Right renal pelvis (tissue), 4 donors: ENCODE measurements at places on chromosomes 2 and 18.

- no peak for DNase-seq
Observed at GRCh38 chr2:83826577-83826976, 632.5 kb downstream of the SUCLG1 start.

- DNase-seq: no peak
Observed at GRCh38 chr18:72973841-72974240, 106.1 kb upstream of the NETO1 start.

DNA sequence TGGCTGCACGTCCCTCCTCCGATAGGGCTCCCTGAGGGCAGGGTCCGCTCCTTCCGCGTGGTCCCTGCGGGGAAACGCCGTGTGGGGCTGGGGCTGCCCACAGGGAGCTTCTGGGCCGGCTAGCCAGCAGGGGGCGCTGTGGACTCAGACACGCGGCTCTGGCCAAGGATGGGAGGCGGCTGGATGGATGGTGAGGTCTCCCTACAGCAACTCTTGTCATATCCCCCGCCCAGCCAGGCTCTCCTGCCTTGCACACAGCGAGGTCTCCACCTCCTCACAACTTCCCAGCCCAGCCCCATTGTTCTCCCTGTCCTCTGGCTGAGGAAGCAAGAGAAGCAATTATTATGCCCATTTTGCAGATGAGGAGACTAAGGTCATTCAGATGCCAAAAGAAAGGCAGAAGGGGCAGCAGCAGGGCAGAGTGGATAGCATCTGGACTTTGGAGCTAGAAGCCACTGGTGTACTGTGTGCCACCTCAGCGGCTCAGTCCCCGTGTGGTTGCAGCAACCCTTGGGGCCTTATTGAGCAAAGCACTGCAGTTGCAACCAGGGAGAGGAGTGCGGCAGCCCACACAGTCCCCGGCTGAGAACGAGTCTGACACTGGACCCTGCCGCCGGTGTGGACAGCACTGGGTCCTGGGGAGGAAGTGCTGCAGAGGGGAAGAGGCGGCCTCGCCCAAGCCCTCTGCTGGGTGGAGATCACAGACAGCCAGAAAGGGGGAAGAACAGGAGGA lies 99.0 kb downstream of the ZFP36L2 start:
- no peak for DNase-seq

- no peak for DNase-seq
Observed at GRCh38 chr2:15838481-15839090, 101.8 kb upstream of the MYCN start.

GRCh38 chr2:68643874-68644485 lies 601 bp downstream of the PROKR1 start:
- no peak for DNase-seq

GRCh38 chr2:240932001-240932723 lies 26.0 kb downstream of the CROCC2 start:
- no peak for DNase-seq

GRCh38 chr18:2805970-2806943 lies 40.5 kb upstream of the EMILIN2 start:
- DNase-seq: no peak

GRCh38 chr2:149115781-149116180 lies 77.3 kb downstream of the LYPD6B start:
- DNase-seq: no peak

- no peak for DNase-seq
Observed at GRCh38 chr18:11324956-11325882, 175.8 kb upstream of the PIEZO2 start.

- DNase-seq: no peak
Observed at GRCh38 chr2:150591496-150592285, 104.2 kb upstream of the RND3 start.

GRCh38 chr18:63058521-63058920 lies 261.0 kb downstream of the BCL2 start:
- DNase-seq: no peak

GRCh38 chr2:85435220-85435958 lies 16.9 kb downstream of the SH2D6 start:
- DNase-seq: no peak

GRCh38 chr2:32768387-32769174 lies 140.7 kb downstream of the TTC27 start:
- no peak for DNase-seq

DNA sequence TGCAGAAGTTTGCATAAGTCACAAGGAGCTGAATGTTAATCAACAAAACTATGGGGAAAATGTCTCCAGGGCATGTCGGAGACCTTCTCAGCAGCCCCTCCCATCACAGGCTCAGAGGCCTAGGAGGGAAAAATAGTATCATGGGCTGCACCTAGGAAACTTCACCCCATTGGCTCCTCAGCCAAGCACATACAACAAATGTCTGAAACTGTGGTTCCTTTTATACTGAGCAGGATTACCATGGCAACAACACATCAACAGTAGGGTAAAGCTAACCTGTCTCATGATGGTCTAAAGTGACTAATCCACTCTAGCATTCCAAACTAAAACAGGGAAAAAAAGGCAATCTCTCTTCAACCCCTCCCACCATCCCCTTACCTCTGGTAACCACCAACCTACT lies 3.2 kb upstream of the NEMP2 start:
- DNase-seq: no peak

- no peak for DNase-seq
Observed at GRCh38 chr18:34709104-34709503, 994 bp upstream of the DTNA start.

GRCh38 chr18:6744816-6745455 lies 15.4 kb downstream of the ARHGAP28 start:
- DNase-seq: no peak

- DNase-seq: no peak
Observed at GRCh38 chr2:151344906-151345305, 12.5 kb upstream of the TNFAIP6 start.

- DNase-seq: peak; percentile 32
Observed at GRCh38 chr2:44362207-44363015, 664 bp downstream of the CAMKMT start.

DNA sequence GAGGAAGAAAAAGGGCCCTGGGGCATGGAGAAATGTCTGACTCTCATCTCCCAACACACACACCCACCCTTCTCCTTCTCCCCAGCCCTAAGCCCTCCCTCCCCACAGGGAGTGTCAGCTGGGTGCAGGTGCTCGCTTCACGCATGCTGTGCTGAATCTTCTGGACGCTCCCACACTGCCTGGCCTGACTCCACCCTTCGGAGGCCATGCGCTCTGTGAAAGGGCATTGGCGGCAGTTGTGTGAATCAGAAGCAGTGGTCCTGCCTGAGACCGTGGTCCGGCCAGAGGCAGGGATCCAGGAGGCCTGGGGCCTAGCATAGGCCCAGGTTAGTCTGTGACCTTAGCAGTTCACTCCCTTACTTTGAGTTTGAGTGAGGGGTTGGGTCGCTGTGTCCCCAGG lies 57.1 kb downstream of the LONRF2 start:
- no peak for DNase-seq

- DNase-seq: no peak
Observed at GRCh38 chr2:151729837-151730236, 4.4 kb downstream of the NEB start.

DNA sequence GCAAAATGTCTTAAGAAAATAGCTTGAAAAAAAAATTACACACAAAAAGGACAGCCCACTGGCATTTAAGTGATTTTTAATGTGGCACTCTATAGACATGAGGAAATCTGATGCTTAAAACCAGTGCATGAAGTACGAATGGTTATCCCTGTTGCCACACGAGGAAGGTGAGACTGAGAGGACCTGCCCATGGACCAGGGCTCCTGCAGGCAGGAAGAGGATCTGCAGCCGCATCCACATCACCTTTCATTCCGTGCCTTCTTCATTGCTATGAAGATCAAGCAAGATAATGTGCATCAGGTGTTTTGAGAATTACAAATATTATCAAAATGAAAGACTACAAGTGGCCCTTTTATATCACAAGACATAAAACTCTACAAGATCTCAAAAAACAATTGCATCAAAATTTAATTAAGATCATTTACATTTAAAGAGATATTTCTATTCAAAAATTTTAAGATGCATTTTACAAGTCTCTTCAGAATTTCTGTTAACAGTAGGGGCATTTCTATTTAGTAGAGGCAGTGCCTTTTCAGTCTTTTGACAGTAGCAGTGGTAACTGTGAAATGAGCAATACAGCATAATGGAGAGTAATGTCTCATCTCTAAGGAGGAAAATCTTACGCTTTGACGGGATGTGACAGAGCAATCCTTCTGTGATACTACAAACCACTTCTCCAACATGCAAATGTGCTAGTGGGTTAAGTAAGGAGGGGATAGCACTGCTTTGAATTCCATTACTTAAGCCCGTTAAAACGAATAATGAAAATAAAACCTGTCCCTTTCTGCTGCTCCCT lies 83.4 kb downstream of the SLC5A7 start:
- DNase-seq: no peak

- DNase-seq: no peak
Observed at GRCh38 chr2:136399667-136400289, 281.8 kb upstream of the CXCR4 start.

GRCh38 chr18:26710470-26711096 lies 154.9 kb downstream of the AQP4 start:
- no peak for DNase-seq

DNA sequence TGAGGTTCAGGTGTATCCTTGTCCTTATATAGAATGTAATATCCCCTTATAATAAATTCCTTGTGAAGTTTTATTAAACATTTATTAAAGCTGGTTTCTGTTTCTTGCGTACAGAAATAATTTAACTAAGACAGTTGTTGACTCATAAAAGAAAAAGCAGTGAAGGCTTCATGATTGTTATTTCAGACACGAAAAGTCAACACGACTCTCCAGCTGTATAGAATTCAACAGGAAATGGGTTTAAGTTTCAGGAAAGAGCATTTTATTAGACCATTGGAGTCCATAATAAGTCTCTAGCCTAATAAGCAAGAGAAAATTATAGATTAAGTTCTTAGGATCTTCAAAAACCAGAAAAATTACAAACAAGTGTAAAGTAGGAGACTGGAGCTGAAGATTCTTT lies 62.2 kb downstream of the KCNE4 start:
- DNase-seq: no peak

- DNase-seq: no peak
Observed at GRCh38 chr2:193219413-193219812, 1024.7 kb upstream of the TMEFF2 start.

DNA sequence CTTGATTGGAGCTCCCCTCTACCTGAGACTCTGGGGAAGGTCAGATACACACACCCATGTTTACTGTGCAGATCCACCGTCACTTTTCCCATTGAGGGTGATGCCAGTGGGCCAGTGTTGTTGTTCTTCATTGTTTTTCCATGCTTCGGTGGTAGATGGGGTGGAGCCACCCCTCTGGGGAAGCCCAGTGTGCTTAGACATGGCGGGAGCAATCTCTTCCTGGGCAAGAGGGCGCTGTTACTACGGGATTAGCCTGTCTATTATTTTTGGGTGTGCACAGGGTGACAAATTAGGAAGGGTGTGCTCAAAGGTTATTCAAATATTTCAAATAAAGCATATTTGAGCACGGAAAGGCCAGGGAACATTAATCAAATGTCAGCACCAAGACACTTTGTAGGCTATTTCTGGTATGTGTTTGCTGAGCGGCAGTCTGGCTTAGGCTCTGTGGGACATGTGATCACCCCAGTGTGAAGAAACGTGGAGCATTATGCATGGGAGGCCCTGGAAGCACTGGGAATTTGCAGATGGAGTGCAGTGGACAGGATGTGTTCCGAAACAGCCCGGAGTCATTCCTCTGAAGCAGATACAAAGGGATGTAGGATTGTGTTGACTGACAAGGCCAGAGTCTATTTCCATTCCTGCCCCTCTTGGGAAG lies 34.8 kb upstream of the SMIM21 start:
- no peak for DNase-seq

DNA sequence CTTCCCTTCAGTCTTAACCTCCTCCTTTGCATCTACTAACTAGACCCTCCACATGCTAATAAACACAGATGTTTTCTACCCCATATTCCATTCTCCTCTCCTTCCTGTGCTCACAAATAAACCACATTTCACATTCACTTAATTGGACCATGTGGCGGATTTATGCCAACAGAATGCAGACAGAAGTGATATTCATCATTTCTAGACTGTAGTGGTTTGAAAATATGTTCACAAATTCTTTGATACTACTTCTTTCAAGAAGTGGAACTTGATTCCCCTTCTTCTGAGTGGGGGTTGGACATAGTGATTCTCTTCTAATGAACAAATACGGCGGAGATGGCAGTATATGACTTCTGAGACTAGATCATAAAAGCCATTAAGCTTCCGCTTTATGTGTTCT lies 73.5 kb upstream of the SPTBN1 start:
- no peak for DNase-seq

DNA sequence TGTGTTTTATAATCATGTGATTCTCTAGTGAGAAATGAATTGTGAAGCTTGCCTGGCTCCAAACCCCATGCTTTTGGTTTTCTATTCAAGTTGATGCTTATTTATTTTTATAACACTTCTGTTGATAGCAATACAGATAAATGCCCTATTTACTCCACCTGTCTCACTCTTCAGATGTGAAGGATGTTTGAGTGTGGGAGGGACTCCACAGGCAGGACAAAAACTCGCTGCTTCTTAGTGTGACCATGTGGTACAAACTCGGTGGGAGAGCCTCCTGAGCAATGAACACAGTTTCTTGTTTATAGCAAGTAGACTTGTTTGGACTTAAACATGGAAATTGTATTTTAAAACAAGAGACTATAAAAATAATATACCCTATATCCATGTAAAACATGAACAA lies 219.7 kb downstream of the GULP1 start:
- DNase-seq: no peak

DNA sequence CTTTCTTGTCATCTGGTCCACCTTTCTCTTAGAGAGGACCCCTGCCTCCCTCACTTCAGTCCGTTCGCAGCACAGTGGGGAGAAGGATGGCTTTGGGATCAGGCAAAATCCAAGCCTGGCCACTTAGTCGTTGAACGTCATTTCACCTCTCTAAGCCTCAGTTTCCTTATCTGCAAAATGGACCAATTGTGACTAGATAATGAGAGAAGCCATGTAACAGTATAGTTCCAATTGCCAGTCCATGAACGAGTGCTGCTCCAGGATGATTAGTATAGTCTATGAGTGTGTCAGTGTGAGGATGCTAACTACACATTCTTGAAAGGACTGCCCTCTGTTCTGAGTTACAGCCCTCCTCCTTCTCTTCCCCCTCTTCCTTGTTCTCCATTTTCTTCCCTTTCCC lies 1.1 kb downstream of the INHA start:
- no peak for DNase-seq

- no peak for DNase-seq
Observed at GRCh38 chr2:233446606-233447305, 92.5 kb downstream of the DGKD start.

DNA sequence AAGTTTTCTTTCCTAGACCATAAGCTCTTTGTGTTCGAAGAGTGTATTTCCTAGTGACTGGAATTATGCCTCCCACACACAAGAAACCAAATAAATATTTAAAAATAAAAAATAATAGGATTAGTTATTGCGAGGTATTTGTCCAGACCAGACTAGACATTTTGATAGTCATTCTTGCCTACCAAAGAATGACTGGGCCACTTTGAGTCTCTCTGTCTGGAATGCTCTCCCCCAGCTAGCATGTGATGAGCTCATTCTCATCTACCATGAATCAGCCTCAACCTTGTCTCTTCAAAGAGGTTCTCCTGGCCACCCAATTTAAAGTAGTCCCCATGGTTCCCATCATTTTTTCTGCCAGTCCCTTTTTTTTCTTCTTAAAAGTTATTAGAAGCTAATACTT lies 13.9 kb upstream of the DSC1 start:
- no peak for DNase-seq
